ENCODE measurements at places on chromosomes 2 and 18.
A peak's percentile ranks its signal among the peaks of the same experiment; 100 is the strongest.

DNA sequence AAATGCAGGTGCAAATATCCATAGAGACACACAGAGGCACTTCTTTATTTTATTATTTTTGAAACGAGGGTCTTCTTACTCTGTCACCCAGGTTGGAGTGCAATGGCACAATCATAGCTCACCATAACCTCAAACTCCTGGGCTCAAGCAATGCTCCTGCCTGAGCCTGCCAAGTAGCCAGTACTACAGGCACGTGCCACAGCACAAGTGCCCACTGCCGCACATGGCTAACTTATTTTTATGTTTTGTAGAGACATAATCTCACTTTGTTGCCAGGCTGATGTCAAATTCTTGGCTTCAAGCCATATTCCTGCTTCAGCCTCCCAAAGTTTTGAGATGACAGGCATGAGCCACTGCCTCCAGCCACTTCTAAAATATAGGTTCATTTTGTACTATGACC, 537.6 kb downstream of the THSD7B start:
- DNase-seq: no peak

GRCh38 chr2:71971493-71971892, 176.2 kb downstream of the CYP26B1 start:
- no peak for DNase-seq

- DNase-seq: no peak
These were observed 220.2 kb downstream of the HDAC4 start for GRCh38 chr2:239180526-239181073.

DNA sequence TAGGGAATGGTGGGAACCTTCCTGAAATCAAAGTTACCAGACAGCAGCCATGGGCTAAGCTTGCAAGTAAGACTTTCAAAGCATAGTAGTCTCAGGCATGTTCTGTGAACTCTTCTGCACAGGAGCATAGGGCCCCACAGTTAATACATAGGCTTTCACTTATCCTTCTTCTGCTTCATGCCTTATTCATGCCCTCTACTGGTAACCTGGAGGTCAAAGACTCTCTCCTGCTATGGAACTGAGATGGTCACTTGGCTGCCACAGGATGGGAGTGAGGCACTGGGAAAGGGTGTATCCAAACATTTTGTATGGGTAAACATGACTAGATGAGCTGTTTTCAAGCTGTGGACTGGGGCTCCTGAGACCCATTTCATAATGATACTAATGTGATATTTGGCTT, 49.1 kb upstream of the ZNF638 start:
- DNase-seq: no peak

DNA sequence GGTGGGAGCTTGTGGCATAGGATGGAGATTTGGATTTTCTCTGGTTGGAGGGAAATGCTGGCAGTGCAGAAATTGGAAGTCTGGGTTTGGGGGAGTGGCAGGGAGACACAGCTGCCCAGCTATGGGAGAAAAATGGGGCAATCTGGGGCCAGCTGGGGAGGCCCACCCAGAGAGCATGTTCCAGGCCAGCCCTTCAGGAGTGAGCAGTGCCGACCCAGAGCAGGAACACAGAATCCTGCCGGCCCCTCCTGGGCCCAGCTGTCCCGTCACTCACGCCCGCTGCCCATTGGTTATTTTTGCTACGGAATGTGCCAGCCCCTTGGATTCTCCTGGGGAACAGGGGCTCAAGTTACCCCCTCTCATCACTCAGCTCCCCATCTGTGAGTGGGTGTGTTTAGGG, 4.9 kb downstream of the SPEG start:
- no peak for DNase-seq

DNA sequence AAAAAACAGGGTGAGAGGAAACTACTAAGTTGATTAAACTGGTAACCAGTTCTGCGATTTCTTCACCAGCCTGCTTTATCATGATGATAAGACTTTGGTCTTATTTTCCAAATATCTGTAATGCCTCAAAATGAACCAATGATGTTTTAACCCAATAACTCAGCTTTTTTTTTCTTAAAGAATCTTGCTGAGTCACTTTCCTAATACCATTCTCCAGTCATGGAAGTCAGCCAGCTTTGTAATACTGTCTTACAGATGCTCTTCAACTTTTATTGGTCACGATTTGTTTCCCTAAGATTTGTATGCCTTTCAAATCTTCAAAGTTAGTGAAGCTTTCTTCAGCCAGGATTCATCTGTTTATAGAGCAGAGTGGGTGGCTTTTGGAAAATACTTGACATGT, 47.7 kb upstream of the SMIM21 start:
- DNase-seq: no peak

GRCh38 chr2:179882851-179883806, 21.7 kb upstream of the ZNF385B start:
- DNase-seq: no peak

- DNase-seq: no peak
These were observed 148.5 kb upstream of the DNMT3A start for GRCh38 chr2:25490217-25490616.

DNA sequence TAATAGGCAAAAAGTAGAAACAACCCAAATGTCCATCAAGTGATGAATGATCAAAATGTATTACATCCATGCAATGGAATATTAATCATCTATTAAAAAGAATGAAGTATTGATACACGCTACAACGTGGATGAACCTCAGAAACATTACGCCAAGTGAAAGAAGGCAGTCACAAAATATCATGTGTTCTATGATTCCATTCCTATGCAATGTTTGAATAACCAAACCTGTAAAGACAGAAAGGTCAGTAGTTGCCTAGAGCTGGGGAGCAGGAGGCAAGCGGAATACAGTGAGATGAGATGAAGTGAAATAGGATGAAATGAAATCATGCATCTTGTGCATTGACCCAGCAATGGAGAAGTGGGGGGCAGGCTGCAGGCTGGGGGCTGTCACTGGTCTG, 17.9 kb upstream of the COL6A3 start:
- no peak for DNase-seq

DNA sequence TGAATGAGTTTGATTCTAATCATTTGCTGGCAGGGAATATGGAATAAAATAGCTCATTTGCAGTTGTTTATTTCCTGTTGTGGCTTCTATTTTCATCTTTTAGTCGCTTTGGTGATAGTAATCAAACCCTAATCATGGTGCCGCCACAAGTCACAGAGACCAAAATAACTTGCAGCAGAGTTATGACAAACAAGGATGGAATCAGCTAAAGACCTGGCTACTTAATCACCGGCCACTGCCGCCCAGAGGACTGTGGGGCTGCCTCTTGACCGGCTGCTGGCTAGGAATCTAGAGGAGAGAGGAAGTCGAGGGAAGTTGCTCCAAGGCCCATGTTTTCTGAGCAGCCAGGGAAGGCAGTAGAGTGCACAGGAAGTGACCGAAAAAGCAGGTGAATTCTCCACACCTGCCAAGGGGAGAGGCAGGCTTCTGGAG, 5.1 kb upstream of the SMAD7 start:
- DNase-seq: no peak

DNA sequence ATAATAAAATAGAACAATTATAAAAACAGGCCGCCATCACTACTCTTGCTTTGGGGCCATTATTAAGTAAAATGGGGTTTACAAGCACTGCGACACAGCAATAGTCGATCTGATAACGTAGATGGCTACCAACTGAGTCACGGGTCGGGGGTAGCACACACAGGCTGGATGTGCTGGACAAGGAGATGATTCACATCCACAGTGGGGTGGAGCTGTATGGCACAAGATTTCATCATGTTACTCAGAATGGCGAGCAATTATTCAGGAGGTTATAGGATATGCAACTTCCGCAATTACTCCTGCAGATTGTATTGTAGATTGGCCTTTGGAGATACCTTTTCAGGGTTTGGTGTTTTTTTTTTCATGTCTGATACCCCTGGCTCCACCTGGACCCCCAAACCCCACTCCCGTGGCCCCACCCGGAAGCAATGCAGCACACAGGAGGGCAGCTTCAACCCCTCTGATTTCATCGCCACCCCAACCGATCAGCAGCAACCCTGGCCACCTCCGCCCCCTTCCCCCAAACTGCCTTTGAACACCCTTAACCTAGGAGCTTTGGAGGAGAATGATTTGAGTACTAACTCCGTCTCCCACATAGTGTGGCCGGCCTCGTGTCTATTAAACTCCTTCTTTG, 21.4 kb upstream of the MLPH start:
- no peak for DNase-seq

GRCh38 chr2:180385601-180386201, 378.6 kb upstream of the CWC22 start:
- DNase-seq: no peak

DNA sequence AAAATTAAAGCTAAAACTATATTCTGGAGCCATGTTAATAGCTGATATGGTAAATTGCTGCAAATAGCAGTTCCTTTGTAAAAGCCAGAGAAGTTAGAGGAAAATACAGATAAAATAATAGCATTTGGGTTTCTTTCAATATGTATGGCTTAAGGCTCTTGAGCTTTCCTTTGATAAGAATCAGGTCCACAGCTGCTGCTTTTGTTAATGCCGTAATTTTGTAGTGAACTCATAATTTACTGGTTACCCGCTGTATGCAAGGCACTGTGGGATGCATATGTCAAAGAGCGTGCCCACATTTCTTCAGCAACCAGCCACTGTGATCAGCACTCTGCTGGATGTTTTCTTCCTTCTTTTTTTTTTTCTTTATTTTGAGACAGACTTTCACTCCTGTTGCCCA, 79.1 kb downstream of the MOGAT1 start:
- DNase-seq: no peak

DNA sequence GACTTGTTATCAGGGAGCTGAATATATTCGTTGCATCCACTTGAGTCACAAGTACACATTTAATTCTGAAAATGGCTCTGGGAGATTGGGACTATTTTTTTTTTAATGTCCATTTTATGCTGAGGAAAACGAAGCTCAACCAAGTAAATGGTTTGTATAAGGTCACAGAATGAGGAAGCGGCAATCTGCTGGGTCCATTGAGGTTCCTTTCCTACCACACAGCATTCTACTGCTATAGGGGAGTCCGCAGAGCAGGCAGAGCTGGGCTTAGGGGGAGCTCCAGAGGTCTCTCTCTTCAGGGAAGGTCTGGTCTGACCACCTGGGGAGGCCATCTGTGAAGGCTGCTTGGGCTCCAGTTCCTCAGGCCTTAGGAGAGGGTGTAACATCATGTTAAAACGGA, 77.9 kb downstream of the MCFD2 start:
- no peak for DNase-seq

- DNase-seq: no peak
These were observed 24.7 kb downstream of the SP140 start for GRCh38 chr2:230250231-230250630.

DNA sequence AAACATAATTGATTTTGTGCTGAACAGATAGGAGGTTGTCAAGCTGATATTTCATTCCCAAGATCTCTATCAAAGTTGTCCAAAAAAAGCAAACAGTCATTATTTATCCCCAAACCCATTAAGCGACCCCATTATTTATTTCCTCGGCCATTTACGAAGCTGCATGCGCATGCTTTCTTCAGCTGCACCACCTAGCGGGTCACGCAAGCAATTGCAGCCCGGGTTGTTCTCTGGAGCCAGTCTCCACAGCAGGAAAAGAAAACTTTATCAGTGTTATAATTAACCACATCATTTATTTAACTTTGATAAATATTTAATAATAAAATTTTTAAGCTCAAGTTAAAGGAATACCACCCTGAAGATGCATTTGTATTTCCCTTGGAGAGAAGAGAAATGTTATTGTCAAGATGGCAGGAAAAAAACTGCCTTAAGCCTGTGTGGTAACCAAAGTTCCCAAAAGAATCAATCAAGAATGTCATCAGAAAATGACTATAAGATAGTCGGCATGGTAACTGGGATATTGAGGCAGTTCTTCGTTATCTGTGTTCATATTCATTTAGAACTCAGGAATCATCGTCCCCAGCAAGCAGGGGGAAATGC, 304.7 kb downstream of the FBXO15 start:
- peak; percentile 13 for DNase-seq

GRCh38 chr2:47145466-47145865, 9.6 kb downstream of the STPG4 start:
- DNase-seq: no peak

DNA sequence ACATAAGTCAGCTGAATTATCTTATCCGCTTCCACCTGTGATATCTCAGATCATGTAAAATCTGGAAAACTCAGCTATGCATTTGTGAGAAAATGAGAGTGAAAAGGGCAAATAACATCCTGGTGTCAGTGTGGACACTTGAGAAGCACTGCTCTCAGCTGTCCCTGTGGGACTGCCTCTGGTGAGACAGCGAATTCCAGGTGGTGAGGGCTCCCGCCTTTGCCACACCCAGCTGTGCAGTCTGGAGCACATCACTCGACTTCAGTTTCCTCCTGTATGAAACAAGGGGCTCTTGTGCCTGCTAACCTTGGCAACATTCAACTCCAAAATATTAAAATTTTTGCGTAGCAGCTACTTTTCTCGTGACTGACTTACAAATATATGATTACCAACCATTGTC, 194.9 kb upstream of the BOD1L2 start:
- DNase-seq: no peak

- DNase-seq: no peak
These were observed 6.9 kb upstream of the TRAF3IP1 start for GRCh38 chr2:238313289-238313990.

- no peak for DNase-seq
These were observed 505.6 kb upstream of the SLC8A1 start for GRCh38 chr2:40957508-40957907.

GRCh38 chr2:134912361-134912760, 6.3 kb upstream of the CCNT2 start:
- DNase-seq: no peak

- no peak for DNase-seq
These were observed 286.4 kb upstream of the CNTNAP5 start for GRCh38 chr2:123738643-123739042.

- peak; percentile 59 for DNase-seq
These were observed 7.6 kb downstream of the ZFP36L2 start for GRCh38 chr2:43218702-43219382.

- DNase-seq: no peak
These were observed 73.8 kb upstream of the B3GNT7 start for GRCh38 chr2:231321556-231322334.

- DNase-seq: peak; percentile 32
These were observed 27.2 kb downstream of the EIF2AK3 start for GRCh38 chr2:88600038-88600465.

GRCh38 chr2:172009823-172010222, 10.1 kb downstream of the METAP1D start:
- DNase-seq: no peak

GRCh38 chr18:62928326-62928725, 213.0 kb downstream of the PHLPP1 start:
- DNase-seq: no peak

DNA sequence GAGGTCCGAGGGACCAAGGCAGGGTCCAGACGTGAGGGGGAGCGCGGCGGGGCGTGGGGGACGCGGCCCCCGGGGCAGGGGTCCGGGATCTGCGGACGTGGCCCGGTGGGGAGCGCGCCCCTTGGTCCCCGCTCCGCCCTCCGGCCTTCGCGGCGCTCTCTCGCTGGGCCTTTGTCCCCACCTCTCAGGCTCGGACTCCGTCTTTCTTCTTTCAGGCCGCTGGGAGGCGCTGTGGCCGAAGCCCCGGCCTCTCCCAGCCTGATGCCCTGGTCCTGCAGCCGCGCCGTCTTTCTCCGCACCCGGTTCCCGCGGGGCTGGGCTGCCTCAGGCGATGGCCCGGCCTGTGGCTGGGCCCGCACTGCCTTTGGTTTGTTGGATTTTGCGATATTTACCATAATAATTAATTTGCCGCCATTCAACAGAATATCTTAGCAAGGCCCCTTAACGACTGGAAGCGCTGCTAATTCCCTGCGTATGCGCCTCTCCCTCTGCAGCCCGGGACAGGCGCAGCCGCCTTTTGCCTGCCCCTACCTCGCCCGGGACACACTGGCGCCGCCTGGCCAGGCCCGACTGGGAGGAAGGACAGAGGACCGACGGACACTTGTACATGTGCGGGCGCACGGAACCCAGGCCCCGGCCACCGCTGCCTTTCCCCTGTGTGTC, 10.8 kb downstream of the SIX3 start:
- DNase-seq: no peak

- no peak for DNase-seq
These were observed 138.5 kb downstream of the MEIS1 start for GRCh38 chr2:66573416-66573815.

All from stimulated activated naive CD4-positive, alpha-beta T cell treated with Interleukin-2 at 50 U/mL for 16 hours (primary cell).